ENCODE measurements at places on chromosomes 7 and 10. TPM values are rescaled to one million over a fixed set of nuclear protein-coding genes. Genes with fewer than 3 reads are reported as not detected.

DNA sequence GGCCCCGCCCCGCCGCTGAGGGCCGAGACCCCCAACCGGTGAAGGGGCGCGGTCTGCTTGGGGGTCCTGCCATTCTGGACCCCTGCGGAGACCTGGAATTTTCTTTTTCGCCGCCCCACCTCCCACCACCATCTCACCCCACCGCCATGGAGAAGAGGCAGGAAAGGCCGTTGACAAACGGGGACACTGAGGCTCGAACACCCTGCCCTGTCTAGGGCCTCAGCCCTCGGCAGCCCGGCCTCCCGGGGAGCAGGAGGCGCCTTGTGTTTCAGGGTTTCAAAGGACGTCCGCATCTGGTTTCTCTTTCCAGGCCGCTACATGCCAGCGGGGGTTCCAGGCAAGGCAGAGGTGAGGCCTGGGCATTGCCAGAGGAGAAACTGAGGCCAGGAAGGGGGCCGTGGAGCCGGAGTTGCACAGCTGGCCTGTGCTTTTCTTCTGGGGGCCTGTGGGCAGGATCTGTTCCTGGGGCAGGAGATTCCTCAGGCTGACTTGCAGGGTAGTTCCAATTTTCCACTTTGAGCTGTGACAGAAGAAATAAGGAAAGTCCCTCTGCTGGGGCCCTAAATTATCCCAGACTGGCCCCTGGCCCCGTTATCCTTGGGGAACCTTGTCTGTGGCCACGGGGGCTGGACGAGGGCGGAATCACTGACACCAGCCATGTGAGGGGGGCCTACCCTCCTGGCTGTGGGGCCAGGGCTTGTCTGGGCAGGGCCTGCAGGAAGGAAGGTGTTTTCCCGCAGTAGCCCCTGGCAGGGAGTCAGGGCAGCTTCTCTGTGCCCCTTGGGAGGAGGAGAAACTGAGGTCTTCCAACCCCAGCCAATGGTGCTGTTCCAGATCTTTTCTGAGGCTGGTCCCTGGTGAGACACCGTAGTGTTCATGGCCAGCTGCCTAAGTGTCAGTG lies 900 bp upstream of the MICALL2 start:
- DNase-seq = no peak
- no peaks in the 10 kb centered on the region for H3K27me3 ChIP-seq
- no peak overlapping the region for H3K27ac ChIP-seq
- H3K4me1 ChIP-seq = peaks cover 8% of the 10 kb centered on the region

DNA sequence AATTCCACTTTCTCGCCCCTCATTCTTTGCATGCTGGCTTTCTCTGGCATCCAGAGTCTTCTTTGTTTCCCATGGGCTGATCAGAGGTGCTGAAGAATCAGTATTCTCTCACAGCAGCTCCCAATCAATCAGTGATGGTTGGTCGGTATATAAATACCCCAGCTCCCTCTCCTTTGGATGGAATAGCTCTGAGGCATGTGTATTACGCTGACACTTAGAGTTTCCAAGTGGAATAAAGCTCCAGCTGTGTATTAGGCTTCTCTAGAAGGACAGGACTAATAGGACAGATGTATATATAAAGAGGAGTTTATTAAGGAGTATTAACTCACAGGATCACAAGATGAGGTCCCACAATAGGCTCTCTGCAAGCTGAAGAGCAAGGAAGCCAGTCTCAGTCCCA lies 218.3 kb upstream of the GRB10 start:
- H3K27me3 ChIP-seq = no peaks in the 10 kb centered on the region
- H3K4me1 ChIP-seq = no peaks in the 10 kb centered on the region
- no peak overlapping the region for H3K4me3 ChIP-seq
- DNase-seq = no peak
- no peaks in the 10 kb centered on the region for H3K36me3 ChIP-seq

Gene RAB19
- total RNA-seq = 9.8 TPM

DNA sequence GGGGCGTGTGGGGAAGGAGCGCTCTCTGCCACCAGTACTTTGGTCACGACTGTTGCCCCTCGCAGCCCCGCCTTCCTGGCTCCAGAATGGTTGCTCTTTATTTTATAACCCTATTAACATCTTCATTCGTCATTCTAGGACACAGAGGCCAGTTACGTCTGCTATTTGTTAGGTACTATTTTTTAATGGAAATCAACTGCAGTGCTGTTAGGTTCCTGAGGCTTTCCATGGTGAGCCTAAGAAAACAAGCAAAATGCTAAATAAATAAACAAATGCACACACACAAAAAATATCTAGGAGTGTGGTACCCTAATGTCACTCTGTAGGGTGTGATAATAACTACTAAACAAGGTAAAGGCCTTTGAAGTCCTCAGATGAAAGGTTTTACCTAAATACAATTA lies 71.1 kb downstream of the SLC37A3 start:
- no peak for DNase-seq
- no peaks in the 10 kb centered on the region for H3K36me3 ChIP-seq
- H3K27me3 ChIP-seq = no peaks in the 10 kb centered on the region

GRCh38 chr7:27174874-27175625 lies 930 bp upstream of the HOXA10 start:
- H3K27ac ChIP-seq = no peak overlapping the region
- H3K4me1 ChIP-seq = peaks cover 4% of the 10 kb centered on the region
- H3K4me3 ChIP-seq = no peak overlapping the region
- peaks cover 95% of the 10 kb centered on the region for H3K27me3 ChIP-seq
- DNase-seq = peak; percentile 45

DNA sequence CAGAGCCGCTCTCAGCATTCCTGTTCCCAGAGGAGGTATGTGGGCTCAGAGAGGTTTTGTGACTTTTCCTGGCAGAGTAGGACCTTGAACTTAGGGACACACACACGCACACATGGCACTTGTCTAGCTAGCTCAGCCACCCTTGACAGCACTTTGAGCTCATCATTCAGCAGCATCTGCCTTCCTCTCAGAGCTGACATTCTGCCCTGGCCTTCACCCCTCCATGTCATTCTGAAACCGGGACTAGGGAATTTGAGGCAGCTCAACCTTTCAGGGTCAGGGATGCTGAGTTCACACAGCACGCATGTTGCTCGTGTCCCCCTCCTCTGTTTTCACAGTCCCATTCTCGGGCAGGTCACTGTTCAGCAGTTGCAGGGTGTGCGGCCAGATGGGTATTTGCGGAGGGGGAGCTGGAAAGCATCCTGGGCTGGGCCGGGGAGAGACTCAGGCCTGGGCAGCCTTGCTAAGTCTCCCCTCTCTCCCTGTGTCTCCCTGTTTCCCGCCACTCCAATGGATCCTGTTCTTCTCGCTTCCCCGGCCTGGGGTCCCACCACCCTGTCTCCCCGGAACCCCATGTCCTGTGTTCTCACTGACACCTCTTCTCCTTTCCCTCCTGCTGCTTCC lies 78.0 kb downstream of the COL13A1 start:
- no peak overlapping the region for H3K27ac ChIP-seq
- no peaks in the 10 kb centered on the region for H3K36me3 ChIP-seq
- H3K4me1 ChIP-seq = peaks cover 13% of the 10 kb centered on the region

Gene MSS51
- total RNA-seq = 1.9 TPM

- no peak for DNase-seq
- H3K27ac ChIP-seq = no peak overlapping the region
- no peak overlapping the region for H3K4me3 ChIP-seq
- H3K4me1 ChIP-seq = 0 out of 2 replicates have a peak, but pooled peaks cover 2% of the 10 kb centered on the region
Measured at GRCh38 chr7:114217026-114217806, 197.4 kb upstream of the FOXP2 start.

Gene APBB1IP
- total RNA-seq = not detected

DNA sequence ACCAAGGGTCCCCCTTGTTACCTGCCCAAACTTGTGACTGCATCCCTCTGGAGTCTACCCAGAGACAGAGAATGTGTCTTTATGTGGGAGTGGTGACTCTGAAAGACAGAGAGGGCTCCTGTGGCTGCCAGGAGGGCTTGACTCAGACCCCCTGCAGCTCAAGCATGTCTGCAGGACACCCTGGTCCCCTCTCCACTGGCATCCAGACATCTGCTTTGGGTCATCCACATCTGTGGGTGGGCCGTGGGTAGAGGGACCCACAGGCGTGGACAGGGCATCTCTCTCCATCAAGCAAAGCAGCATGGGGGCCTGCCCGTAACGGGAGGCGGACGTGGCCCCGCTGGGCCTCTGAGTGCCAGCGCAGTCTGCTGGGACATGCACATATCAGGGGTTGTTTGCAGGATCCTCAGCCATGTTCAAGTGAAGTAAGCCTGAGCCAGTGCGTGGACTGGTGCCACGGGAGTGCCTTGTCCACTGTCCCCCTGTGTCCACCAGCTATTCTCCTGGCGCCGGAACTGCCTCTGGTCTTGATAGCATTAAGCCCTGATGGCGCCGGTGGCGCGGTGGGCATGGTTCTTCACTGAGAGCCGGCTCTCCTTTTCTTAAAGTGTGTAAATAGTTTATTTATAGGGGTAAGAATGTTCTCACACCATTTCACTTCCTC lies 19.4 kb upstream of the SH2D4B start:
- no peak overlapping the region for H3K27ac ChIP-seq
- DNase-seq = no peak
- peaks cover 17% of the 10 kb centered on the region for H3K36me3 ChIP-seq
- no peak overlapping the region for H3K4me3 ChIP-seq

GRCh38 chr10:104240078-104240477 lies 7.9 kb upstream of the CFAP43 start:
- H3K27ac ChIP-seq = no peak overlapping the region
- no peaks in the 10 kb centered on the region for H3K27me3 ChIP-seq

DNA sequence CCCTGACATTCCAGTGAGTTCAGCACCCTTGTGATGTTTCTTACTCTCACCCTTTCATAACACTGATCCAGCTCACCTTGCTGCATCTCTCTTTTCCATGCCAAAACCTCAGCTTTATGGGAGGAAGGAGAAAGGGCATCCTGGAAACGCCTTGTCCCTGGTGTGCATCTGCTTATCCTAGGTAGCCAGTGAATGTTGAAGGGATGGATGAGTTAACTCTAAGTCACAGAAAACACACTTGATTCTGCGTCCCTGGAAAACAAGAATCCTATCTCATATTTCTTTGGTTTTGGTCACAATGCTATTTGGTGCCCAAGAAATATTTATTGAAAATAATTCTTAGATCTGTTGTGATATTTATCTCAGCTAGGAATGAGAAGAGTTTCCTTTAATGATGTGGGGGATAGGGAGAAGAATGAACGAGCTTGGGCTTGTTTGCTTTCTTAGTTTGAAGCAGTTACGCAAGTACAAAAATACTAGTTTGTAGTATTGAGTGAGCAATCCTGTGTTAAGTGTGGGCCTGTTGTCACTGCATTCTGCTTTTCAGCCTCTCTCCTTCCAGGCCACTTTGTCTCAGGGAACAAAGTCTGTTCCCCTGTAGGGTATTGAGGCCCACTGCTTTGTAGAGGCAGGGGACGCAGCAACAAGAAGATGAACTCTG lies 126.5 kb downstream of the ARID5B start:
- no peak overlapping the region for H3K27ac ChIP-seq
- H3K27me3 ChIP-seq = no peaks in the 10 kb centered on the region
- no peak overlapping the region for H3K4me3 ChIP-seq
- H3K36me3 ChIP-seq = no peaks in the 10 kb centered on the region
- no peak for DNase-seq

- no peaks in the 10 kb centered on the region for H3K36me3 ChIP-seq
- peak within 1 kb of the TSS; percentile 74 for H3K4me3 ChIP-seq
Measured at GRCh38 chr7:137343281-137343841, at the start of gene PTN. Gene PTN, minus strand, starts transcription at chr7:137343733. Its CDS starts 88,760 bp downstream, at chr7:137254973.

GRCh38 chr7:44569959-44570358 lies 3.7 kb downstream of the DDX56 start:
- H3K4me3 ChIP-seq = no peak overlapping the region
- peaks cover 4% of the 10 kb centered on the region for H3K4me1 ChIP-seq
- no peak for DNase-seq
- no peaks in the 10 kb centered on the region for H3K27me3 ChIP-seq
- H3K36me3 ChIP-seq = peaks cover 50% of the 10 kb centered on the region

GRCh38 chr7:36232555-36232954 lies 79.5 kb downstream of the EEPD1 start:
- no peaks in the 10 kb centered on the region for H3K36me3 ChIP-seq
- H3K4me3 ChIP-seq = no peak overlapping the region
- H3K4me1 ChIP-seq = no peaks in the 10 kb centered on the region
- DNase-seq = no peak

DNA sequence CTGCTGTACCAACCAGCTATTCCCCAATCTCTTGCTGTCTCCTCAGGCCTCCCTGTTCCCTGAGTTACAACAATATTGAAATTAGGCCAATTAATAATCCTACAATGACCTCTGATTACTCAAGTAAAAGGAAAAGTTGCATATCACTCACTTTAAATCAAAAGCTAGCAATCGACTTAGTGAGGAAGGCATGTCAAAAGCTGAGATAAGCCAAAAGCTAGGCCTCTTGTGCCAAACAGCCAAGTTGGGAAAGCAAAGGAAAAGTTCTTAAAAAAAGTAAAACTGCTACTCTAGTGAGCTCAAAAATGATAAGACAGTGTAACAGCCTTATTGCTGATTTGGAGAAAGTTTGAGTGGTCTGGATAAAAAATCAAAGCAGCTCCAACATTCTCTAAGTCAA lies 129.8 kb downstream of the LSMEM1 start:
- no peak for DNase-seq
- no peaks in the 10 kb centered on the region for H3K36me3 ChIP-seq
- H3K4me1 ChIP-seq = no peaks in the 10 kb centered on the region
- H3K27ac ChIP-seq = no peak overlapping the region
- H3K4me3 ChIP-seq = no peak overlapping the region

Gene CALHM3
- 0.17 TPM for total RNA-seq

Gene KLF14
- total RNA-seq = not detected

DNA sequence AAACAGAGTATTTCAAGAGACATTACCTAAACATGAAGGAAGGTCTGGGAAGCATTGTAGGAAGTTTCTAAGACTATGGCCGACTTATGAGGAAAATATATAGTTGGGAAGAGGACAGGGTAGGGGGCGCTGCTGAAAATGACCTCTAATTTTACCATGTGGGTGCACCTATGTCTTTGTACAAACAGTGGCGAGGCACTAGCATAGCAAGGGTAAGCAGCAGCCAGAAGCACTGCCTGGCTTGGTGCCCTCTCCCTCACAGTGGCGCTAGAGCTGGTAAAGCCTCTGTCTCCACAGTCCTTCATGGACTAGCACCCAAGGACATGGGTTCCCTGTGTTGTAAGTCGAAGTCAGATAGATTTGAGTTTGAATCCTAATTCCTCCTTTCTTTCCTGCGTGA lies 461.2 kb downstream of the INHBA start:
- H3K27ac ChIP-seq = no peak overlapping the region
- H3K36me3 ChIP-seq = no peaks in the 10 kb centered on the region
- peak; percentile 3 for DNase-seq
- no peak overlapping the region for H3K4me3 ChIP-seq
- no peaks in the 10 kb centered on the region for H3K4me1 ChIP-seq

DNA sequence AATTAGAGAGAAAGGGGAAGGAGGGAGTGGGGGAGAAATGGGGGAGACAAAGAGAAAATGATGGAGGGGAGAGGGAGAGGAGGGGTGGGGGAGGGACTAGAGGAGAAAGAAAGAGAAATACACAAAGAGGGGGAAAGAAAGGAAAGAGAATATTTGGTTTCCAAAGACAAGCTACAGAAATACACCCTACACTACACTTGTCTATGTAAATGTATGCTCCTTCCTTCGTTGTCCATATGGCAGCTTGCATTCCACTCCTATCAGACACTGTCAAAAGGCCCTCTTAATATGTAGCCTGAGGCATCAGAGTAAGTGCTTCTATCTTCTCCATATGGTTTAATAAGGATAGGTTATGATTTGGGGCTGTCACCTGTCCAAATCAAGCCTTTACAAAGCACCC lies 92.8 kb upstream of the FEZF1 start:
- H3K4me3 ChIP-seq = no peak overlapping the region
- no peak overlapping the region for H3K27ac ChIP-seq
- H3K36me3 ChIP-seq = no peaks in the 10 kb centered on the region
- no peaks in the 10 kb centered on the region for H3K4me1 ChIP-seq
- DNase-seq = no peak
- no peaks in the 10 kb centered on the region for H3K27me3 ChIP-seq

- no peaks in the 10 kb centered on the region for H3K4me1 ChIP-seq
- H3K27me3 ChIP-seq = no peaks in the 10 kb centered on the region
- H3K4me3 ChIP-seq = no peak overlapping the region
- H3K27ac ChIP-seq = no peak overlapping the region
- peaks cover 54% of the 10 kb centered on the region for H3K36me3 ChIP-seq
Measured at GRCh38 chr10:112159469-112159868, 24.1 kb downstream of the GPAM start.
